ENCODE measurements at places on chromosomes 16 and 17. TPM values are rescaled to one million over a fixed set of nuclear protein-coding genes. Genes with fewer than 3 reads are reported as not detected.

EVPLL gene
- total RNA-seq = 2.3 TPM

RRAD gene
- total RNA-seq = 31.8 TPM

SPN gene
- 27.7 TPM for total RNA-seq

CTF1 gene
- 4.5 TPM for total RNA-seq

SDR42E1 gene
- 9.3 TPM for total RNA-seq

SEZ6L2 gene
- total RNA-seq = 7.7 TPM

PLXDC1 gene
- 11.9 TPM for total RNA-seq

GRAPL gene
- 6.9 TPM for total RNA-seq

TOX3 gene
- 2.8 TPM for total RNA-seq

TAX1BP3 gene
- 143 TPM for total RNA-seq
